Inflammatory macrophage treated with lipopolysaccharide for 4 hours (primary cell): ENCODE measurements at places on chromosomes 6 and 20.
A peak's percentile ranks its signal among the peaks of the same experiment; 100 is the strongest.

DNA sequence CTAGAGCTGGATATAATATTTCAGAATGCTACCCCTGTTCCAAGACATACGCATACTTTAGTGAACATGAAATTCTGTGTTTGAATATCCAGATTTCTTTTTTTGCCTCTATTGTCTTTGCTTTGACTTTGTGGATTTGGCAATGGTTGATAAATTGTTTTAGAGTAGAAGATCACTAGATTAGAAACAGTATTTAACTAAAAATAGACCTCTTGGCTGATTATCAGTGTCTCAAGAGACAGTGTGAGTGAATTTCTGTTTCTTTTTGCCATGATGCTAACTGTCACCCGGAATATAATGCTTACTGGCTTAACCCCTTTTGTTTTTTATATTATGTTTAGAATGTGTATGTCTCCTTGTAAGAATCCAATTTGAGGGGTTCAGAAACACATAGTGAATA lies 102.5 kb downstream of the PLCB1 start:
- no peak for DNase-seq

DNA sequence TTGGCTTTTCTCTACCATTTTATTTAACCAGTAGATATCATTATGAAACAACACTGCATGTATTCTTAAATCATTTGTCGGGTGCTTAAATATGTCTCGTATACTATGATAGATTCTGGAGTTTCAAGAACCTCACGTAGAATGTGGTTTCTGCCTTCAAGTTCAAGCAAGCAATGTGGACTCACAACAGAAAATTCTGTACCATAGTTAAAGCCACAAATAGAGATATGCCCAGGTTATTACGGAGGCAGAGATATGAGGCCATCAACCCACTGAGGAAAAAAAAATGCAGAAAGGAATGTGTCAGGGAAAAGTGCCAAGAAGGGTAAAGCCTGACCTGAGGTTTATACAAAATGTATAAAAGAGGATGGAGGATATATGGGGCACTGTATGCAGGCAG lies 109.9 kb downstream of the GFRAL start:
- DNase-seq, result no peak

- DNase-seq, result no peak
Measured at GRCh38 chr6:148103436-148103835, 239.2 kb upstream of the SASH1 start.

DNA sequence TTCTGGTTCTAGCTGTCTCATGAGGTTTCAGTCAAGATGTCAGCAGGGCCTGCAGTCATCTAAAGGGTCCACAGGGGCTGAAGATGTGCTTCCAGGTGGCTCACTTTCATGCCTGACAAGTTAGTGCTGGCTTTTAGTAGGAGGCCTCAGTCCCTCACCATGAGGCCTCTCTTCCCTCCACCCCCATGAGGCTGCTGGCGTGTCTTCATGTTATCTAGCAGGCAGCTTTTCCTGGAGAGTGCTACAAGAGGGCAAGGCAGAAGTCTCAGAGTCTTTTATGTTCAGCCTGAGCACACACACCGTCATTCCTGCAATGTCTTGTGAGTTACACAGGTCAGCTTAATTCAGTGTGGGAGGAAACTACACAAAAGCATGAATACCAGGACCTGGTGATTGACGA lies 769.9 kb downstream of the HDGFL1 start:
- no peak for DNase-seq

- no peak for DNase-seq
Measured at GRCh38 chr20:11178946-11179654, 505.3 kb upstream of the JAG1 start.

- peak; percentile 37 for DNase-seq
Measured at GRCh38 chr6:159726255-159726917, 920 bp upstream of the WTAP start.

DNA sequence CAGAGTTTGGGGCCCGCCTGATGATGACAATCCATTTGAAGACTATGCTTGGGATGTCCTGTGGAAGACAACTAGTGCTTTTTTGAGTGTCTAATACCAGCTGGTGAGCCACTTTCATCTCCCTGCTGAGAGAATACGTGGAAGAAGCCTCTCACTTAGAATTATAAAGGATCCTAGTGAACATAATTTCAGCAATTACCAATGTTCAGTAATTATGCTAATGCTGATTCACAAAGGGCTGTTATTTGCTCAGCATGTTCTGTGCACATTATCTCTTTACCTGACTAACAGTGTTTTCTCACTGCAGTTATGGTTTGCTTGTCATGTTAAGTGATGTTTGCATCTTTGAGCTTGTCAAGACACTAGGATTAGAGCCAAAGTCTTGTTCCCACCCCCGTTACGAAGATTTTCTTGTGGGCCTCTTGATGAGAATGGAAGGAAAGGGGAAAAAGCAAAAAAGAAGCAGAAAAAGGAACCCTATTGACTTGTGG lies 282.1 kb upstream of the CHD6 start:
- no peak for DNase-seq

GRCh38 chr20:38125157-38126056 lies 39.7 kb downstream of the TGM2 start:
- DNase-seq, result no peak

- no peak for DNase-seq
Measured at GRCh38 chr6:140101818-140102217, 727.4 kb upstream of the CITED2 start.

DNA sequence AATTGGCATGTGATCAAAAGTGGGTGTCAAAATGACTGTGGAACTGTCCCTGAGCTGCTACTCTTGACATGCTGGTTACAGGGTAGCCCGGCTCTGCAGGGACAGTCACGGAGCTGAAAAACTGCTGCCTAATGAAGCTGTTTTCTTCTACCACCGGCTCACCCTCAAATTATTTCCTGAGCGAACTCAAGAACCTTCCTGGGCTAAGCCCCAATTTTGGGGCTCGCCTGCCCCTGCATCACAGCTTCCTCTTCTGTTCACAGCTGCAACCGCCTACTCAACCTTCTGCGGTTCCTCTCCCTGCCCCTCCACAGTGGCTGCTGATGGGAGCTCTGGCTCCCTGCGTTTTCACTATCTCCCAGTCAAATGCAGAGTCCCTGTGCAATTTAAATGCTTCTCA lies 110.8 kb upstream of the MLN start:
- peak; percentile 68 for DNase-seq

DNA sequence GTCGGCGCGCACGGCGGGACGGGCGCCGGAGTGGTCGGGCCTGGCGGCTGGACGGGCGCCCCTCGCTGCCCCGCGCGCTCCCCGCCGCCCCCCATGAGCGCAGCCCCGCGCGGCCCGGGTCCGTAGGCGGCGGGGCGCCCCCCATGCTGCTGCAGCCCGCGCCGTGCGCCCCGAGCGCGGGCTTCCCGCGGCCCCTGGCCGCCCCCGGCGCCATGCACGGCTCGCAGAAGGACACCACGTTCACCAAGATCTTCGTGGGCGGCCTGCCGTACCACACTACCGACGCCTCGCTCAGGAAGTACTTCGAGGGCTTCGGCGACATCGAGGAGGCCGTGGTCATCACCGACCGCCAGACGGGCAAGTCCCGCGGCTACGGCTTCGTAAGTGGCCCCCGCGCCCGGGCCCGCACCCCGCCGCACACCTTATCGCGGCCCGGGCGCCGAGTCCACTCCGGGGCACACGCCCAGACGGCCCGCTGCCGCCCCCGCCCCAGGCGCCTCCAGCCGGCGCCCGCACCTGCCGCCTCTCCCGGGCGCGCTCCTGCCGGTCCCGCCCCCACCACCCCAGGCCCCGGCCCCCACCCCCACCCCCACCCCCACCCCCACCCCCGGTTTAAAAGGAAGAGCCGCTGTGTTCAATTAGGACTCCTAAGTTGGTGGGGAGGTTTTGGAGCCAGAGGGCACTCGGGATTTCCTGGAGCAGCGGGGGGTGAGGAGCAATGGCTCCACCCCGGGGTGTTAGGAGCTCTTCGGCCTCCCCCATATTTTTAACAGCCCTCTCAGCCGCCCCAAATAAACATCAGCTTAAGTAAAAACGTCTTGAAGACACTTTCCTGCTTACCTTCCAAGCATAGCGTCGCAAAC lies 474 bp downstream of the RBM38 start:
- DNase-seq, result peak; percentile 29

DNA sequence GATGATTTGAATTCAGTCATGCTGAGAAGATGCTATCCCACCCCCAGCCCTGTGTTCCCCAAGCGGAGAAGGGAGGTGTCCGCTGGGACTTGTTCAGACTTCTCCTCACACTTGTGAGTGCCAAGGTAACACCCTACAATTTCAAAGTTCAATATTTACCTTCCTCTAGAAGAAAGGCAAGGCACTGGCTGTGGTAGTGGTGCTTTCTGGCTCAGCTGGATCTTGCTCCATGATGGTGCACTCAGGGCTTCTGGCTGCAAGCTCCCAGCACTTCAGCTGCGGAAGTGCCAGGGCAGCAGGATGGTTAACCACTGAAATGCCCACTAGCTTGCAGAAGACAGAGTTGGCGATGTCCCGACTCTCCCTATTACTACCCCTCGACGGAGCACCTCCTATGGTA lies 135.4 kb downstream of the MTFR2 start:
- DNase-seq, result no peak

DNA sequence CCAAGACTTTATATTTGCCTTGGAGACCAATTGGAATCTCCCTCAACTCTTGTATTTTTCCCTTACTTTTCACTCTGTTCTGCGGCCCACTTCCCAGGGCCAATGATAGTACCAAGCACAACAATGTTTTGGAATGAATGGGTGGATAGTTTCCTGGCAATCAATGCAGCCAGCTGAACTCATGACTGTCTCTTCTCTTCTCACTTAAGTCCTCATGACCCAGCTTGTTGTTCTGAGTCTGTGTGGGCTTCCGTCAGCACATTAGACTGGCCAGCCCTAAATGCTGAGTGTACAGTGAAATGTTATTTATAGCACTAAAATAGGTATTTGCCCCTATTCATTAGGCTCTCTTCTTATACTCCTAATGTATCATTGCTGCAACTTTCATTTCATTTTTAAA lies 5.6 kb upstream of the MBOAT1 start:
- DNase-seq, result peak; percentile 39

- DNase-seq, result peak; percentile 22
Measured at GRCh38 chr6:34791164-34791700, 651 bp upstream of the BLTP3A start.

DNA sequence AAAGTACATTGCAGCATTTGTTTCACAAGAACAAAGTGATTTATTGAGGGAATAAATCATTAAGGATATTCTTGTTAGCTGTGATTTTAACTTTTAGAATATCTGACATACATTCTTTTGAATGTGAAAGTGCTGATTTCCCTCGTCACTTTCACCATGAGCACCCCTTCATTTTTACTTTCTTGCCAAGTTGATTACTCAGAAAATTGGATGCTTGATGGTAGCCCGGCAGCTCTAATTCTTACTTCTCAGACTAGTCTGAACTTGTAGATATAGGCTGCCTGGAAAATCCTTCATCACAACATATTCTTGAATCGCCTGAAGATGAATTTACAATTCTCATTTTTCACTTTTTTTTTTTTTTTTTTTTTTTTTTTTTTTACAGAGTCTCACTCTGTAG lies 147.1 kb upstream of the SMLR1 start:
- DNase-seq, result no peak

GRCh38 chr6:37556881-37557644 lies 57.4 kb upstream of the CCDC167 start:
- DNase-seq, result no peak

- no peak for DNase-seq
Measured at GRCh38 chr6:51360287-51360686, 541.6 kb downstream of the TFAP2B start.

- DNase-seq, result no peak
Measured at GRCh38 chr6:27251112-27251605, 3.7 kb downstream of the PRSS16 start.

GRCh38 chr6:146363838-146364607 lies 179.6 kb upstream of the RAB32 start:
- no peak for DNase-seq

GRCh38 chr6:64037427-64037826 lies 401.8 kb downstream of the PHF3 start:
- no peak for DNase-seq

DNA sequence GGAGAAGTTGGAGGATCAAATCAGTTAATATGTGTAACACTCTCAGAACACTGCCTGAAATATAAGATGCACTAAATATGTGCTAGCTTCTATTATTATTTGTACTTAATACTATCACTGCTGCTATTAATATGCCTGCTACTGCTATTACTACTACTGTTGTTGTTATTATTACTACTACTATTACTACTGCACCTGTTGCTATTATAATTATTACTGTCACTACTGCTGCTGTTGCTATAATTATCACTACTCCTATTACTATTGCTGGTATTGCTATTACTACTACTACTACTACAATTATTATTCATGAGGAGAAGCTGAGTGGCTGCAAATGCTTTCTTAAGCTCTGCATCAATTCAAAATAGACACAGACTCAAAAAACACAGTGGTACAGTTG lies 16.7 kb upstream of the SSTR4 start:
- no peak for DNase-seq
